ENCODE measurements at places on chromosomes 1 and 21.

DNA sequence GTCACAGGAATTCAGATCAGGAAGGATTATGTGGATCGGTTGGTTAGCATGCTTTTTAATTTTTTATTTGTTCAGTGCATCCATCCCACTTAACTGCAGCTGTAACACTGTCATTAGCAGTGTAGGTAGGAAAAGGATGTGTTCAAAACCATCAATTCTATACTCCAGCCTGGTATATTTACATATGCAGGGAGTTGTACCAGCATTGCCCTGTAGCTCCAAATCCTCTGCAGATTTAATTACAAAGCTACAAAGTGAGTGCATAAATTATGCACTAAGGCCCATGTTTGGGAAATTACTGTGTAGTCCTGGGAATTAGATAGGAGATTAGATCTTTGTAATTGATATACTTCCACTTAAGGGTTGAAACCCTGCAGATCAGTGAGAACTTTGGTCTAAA is 15.9 kb upstream of the OSBPL9 start:
- DNase-seq: no peak

DNA sequence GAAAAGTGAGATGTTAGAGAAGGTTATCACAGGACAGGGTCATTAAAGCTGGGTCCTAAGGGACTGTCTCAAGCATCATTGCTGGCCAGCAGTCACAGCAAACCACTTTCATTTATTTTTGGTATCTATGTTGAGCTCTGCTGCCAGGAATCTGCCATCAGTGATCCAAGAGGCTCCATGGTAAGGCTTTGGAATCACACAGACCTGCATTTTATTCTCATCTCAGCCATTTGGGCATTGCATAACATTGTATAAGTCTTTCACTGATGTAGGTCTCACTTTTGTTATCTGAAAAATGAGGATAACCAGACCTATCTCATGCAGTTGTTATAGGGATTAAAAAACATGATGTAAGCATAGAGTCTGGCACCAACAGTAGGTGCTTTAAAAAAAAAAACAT is 77.5 kb downstream of the OMA1 start:
- no peak for DNase-seq

DNA sequence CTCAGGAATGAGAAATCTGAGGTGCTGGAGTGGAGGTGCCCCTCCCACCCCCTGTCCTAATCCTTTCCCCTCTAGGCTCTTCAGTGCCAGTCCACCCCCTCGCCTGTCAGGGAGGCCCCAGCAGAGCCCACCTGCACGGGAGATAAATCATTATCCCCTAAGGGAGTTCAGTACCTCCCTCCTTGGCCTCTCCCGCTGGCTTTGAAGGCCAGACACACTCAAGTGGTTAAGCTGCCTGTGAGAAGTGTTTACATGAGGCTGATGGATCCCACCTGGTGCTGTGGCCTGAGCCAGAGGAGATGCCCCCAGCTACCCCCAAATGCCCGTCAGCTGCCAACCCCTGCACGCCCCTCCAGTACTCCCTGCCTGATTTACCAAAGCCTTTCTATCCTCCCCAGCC is 3.7 kb downstream of the RSPO1 start:
- DNase-seq: no peak

DNA sequence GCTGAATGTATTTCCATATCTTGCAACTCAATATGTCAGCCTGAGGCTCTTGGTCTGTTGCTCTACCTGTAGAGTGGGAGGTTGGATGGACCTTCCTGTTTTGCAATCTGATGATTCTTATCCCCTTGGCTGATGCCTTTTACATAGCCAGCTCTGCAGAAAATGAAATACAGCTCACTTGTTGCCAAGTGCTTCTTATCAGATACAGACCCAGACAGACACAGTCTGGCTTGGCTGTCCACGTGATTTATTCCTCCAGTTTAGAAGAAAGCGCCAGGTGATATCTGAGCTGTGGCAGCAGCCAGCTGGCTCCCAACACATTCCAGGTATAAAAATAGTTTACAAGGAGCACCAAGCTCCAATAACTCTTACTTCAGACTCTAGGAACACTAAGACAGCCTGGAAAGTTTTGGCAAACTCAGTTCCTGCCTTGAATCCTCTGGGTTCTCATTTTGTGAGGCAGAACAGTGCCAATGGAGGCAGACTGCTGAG is 479.2 kb upstream of the USP24 start:
- no peak for DNase-seq

DNA sequence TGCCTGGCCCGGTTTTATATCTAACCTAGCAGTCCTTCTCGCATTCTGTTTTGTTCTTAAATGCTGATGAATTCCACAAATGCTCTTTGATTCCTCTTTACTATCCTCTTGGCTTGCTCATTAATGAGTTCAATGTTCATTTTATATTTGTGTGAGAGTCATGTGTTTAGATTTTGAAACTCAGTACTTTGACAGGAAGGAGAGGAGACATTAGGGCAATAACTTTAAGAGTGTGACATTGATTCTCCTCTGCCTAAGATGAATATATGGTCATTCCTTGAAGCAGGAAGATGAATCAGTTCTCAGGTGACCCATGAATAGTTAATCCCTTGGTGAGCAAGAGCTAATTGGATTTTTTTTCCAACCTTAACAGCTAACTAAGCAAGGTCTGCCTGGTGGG is 84.1 kb downstream of the MRPS6 start:
- peak; percentile 35 for DNase-seq

GRCh38 chr1:222616525-222616924 is 1.4 kb upstream of the MIA3 start:
- no peak for DNase-seq

GRCh38 chr1:5522531-5523145 is 469.6 kb downstream of the NPHP4 start:
- no peak for DNase-seq

- DNase-seq: no peak
These were observed 2.3 kb downstream of the ZZZ3 start for GRCh38 chr1:77680173-77680572.

DNA sequence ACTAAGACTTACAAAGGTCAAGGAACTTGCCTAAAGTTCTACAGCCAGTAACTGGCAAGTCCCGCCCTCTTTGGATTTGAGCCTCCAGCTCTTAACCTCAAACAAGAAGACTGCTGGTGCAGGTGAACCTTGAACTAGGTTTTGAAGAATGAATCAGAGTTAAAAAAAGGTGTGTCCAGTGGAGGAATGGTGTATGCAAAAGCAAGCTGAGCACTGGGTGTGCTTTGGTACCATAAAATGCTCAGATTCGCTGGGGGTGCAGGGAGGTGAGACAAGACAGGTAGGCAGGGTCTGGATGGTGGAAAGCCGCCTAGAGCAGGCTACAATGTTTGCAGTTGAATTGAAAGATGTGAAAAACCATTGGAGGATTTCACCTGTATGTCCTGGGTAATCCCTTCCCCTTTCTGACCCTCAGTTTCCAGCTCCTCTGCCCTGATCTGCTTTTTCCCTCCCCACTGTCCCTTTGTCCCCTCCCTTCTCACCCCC is 39.8 kb downstream of the FOXD2 start:
- no peak for DNase-seq

- no peak for DNase-seq
These were observed 573.3 kb upstream of the NCAM2 start for GRCh38 chr21:20424943-20425342.

- DNase-seq: peak; percentile 42
These were observed 64.9 kb downstream of the TMEM53 start for GRCh38 chr1:44609412-44609767.

DNA sequence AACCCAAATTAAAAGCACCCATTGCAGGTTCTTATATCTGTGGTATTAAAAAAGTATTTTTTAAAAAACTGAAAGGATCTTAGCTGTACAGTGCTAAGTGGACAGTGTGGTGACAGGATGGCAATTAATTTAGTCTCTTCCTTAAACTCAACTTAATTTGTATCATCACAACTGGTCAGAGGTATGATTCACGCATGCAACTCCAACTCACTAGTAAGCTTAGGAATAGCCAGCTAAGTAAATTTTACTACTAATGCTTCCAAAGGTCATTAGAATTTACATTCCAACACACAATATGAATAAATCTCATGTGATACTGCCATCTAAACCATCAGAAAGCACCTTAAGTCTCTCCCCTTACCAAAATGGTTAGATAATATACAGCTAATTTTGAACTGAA is 35.4 kb downstream of the ENAH start:
- DNase-seq: no peak

GRCh38 chr1:156460525-156460924 is 40.0 kb downstream of the MEF2D start:
- no peak for DNase-seq

- no peak for DNase-seq
These were observed 179.9 kb downstream of the DPYD start for GRCh38 chr1:97740891-97741290.

DNA sequence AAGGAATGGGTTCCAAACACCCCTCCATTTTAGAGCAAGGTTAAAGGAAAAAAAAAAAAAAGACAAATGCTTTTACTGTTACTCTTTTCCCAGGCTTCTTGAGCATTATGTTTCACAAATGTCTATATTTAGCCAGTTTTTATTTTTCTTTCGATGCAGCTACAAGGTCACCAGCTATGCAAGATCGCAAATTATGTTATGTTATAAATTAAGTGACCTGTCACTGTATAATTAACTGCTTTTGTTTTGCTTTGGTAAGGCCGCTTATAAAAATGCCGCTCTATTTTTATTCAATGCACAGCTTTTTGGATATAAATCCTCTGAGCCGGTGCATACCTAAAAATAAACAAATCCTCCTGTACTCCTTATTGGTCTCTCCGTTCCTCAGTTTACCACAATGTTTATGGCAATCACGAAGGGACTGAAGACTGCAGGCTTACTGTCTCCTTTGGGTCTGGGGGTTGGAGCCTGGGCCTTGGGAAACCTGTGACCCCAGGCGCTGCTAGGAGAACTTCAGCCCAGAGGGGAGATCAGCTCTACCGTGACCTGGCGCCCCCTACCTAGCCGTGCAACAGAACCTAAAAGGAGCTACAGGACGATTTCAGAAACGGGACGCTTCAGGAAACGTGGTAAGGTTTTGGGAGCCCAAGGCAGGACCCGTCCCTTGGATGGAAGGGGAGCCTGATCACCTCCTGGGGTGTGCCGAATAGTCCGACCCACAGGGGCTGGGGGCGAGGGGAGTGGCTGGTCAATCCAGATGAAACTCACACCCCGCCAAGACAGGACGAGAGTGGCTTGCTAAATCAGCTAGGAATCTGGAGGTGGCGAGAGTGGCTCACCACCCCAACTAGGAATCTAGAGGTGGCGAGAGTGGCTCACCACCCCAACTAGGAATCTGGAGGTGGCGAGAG is 101.2 kb upstream of the CD55 start:
- DNase-seq: no peak

GRCh38 chr1:43430831-43431230 is 22.9 kb downstream of the HYI start:
- DNase-seq: no peak

GRCh38 chr1:174786760-174787159 is 213.0 kb upstream of the CACYBP start:
- no peak for DNase-seq

GRCh38 chr1:205569411-205570172 is 62.2 kb downstream of the ELK4 start:
- DNase-seq: no peak

DNA sequence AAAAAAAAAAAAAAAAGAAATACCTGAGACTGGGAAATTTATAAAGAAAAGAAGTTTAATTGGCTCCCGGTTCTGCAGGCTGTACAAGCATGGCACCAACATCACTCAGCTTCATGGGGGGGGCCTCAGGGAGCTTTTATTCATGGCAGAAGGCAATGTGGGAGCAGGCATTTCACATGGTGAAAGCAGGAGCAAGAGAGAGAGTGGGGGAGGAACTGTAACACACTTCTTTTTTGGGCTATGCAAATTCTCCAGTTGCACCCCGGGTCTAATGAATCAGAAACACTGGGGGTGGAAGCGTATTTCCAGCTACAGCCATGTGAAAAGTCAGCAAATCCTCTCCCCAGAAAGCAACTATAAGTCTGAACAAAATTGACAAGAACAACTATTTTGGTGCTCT is 11.8 kb upstream of the SOD1 start:
- no peak for DNase-seq

- no peak for DNase-seq
These were observed 636.4 kb downstream of the SMYD3 start for GRCh38 chr1:245870698-245871097.

DNA sequence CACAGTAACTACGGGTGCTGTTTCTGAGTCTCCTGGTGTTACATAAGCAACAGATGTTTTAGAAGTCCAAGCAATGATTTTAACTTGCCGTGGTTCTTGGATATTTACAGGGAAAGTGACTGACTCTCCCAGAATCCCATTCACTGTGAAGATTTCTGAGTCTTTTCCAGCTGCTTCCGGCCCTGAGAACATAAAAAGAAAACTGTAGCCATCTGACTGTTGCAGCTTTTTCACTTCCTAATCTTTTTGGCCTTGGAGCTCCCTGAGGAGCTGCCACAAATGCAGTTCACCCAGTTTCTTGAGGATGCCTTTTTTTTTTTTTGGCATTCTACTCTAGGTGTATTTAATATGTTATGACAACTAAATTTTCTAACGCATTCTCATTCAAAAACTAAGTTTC is 13.7 kb downstream of the CD84 start:
- DNase-seq: no peak

DNA sequence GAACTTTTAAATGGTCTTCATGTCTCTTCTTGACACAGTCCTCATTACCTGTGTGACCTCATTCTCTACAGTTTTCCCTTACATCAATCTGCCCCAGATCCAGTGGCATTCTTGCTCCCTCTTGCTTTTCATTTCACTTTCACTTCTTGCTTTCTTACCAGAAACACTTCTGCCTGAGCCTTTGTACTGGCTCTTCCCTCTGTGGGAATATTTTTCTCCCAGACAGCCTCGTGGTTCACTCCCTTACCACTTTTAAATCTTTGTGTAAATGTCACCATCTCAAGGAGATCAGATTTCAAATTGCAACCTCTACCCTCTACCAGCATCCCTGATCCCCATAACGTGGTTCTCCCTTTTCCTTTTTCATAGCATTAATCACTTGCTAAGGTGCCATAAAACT is 73.2 kb downstream of the DISC1 start:
- DNase-seq: peak; percentile 58

GRCh38 chr1:173023343-173023742 is 27.4 kb downstream of the TNFSF18 start:
- peak; percentile 26 for DNase-seq

- DNase-seq: peak; percentile 64
These were observed 1.4 kb downstream of the TENT5B start for GRCh38 chr1:27011058-27011764.

DNA sequence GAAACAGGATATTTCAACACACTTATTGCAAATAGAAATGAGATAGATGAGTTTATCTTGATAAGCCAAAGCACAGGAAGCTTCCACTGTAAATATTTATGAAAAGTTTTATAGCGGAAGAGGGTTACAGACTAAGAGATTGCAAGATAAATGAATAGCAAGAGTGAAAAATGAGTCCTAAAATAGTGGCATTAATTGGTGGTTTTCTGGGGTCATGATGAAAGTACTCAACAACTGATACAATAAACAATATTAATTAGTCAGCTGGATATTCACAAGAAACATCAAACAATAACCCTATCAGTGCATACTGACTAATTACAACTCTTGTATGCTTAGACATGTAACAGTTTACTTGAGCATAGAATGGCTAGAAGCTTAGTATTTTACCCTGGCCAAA is 154.8 kb upstream of the CHODL start:
- DNase-seq: no peak
